ENCODE measurements at places on chromosomes 7 and 10.
A peak's percentile ranks its signal among the peaks of the same experiment; 100 is the strongest.

DNA sequence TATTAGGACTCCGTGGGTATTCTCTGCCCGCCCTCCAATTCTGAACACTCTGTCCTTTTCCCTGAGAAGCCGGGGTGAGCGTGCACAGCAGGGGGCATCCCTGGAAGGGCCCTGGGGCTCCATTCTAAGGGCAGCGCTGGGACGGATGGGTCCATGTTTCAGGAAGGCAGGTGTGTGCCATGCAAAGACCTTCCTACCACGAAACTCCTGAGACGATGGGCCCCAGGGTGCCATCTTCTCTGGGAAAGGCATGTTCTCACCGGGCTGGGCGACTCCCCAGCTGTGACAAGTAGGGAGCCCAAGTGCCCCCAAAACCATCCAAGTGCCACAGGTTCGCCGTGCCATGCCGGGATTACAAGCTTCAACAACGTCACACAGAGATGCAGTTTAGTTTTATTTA lies 256.7 kb downstream of the DNAJB6 start:
- no peak for DNase-seq

DNA sequence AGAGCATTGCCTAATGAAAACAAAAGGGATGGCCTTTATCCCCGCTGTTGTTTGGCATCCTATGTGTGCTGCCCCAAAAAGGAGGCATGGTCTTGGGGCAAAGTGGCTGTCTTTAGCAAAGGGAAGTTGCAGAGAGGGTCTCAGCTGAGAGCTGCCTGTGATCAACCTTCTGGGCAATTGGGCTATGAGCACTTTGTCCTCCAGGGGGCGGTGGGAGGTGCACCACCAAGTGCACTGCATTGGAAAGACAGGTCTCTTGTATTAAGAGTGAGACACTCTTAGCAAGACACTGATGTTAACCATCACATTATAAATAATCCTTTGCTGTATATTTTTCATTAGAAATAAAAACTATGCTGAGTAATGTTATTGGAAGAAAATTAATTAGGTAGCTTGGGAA lies 314.8 kb downstream of the POM121L12 start:
- DNase-seq, result no peak

DNA sequence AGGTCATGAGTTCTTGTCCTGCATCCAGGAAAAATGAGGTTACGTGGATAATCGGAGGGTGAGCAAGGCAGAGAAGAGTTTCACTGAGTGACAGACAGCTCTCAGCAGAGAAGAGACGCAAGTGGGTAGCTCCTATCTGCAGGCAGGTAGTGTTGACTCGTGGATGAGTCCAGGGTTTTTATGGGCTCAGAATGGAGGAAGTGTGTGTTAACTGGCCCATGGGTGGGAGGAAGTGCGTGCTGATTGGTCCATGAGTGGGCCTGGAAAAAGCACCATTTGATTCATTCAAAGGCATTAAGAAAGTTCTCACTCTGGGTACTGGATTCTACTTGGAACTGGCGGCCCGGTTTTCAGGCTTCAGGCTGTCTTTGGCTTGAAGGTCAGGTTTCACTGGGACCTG lies 4.8 kb upstream of the DMTF1 start:
- no peak for DNase-seq

DNA sequence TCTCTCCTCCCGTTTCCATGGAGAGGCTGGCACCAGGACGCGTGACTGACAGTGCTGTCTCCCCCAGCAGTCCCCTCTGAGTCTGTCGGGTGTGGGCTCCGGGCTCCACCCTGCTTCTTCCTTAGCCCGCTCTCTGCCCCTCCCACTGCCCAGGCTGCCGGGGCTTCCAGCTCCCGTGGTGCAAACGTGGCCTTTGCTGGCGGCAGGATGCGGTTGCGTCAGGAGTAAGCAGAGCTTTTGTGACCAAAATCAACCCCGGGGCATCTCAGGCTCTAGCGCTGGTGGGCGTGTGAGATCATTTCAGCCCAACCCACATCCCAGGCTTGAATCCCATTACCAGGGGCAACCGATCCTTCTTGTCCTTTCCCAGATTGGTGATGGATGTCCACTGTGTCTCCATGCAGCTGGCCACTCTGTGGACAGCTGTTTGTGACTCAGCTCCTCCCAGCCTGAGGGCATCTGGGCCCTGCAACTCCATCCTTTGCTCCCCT lies 28.2 kb downstream of the PTPRE start:
- no peak for DNase-seq

DNA sequence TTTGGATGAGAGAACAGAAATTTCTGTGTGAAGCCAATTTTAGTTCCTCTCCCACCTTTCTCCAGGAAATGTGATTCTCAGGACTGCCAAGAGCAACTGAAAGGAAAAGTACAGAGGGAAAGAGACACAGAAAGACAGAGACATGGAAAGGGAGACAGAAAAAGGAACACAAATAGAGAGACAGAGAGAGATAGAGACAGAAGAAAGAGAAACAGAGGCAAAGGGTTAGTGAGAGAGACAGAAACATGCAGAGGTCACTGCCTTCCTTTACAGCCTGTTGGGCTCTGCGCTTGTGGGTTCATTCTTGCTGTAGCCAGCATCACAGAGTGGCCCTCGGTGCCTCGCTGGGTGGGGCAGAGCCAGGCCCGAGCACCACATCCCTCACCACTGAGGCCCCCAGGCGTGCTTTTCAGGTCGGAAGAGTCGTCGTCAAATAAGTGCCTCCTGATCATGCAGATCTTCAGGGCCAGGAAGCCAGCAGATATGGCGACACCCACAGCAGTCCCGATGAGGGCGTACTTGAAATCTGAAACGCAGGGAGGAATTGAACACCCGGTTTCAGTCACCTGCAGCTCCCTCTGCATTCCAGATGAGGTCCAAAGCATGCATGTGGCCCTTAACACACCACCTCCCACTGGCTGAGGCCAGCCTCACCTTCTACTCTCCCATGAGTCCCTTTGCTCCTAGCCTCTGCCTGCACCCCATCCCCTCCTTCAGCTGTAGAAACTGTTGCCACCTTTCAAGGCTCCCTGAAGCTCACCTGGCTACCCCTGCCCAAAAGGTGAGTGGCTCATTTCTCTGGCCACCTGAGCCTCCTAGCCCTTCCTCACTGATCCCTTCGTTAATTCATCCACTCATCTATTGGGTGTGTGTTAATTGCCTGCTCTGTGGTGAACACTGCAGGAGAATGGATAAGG lies 21.4 kb downstream of the TMEM273 start:
- no peak for DNase-seq

GRCh38 chr7:138903859-138904435 lies 77.2 kb downstream of the KIAA1549 start:
- no peak for DNase-seq

DNA sequence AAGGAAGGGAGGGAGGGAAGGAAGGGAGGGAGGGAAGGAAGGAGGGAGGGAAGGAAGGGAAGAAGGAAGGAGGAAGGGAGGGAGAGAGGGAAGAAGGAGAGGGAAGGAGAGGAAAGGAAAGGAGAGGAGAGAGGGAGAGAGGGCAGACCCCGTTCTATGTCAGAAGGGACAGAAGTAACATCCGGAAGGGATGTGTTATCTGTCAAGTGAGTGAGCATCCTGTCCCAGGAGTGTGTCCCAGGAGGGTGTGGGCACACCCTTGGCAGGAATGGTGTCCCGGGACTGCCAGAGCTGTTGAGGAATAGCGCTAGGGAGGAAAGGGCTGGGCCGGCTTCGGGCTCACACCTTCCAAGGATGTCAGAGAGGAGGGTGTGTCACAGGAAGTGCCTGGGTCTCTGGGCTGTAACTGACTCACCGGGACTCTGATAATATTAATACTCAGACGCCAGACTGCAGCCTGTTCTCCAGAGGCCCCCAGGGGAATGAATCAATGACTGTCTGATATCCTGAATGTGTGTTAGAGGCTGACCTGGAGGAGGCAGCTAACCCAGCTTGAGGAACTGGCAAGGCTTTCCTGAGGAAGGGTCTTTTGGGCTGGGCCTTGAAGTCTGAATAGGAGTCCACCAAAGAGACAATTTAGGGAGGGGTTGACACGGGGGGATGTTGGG lies 125.6 kb upstream of the TNRC18 start:
- DNase-seq, result no peak

GRCh38 chr7:73870041-73870492 lies 9.1 kb downstream of the TMEM270 start:
- DNase-seq, result no peak

GRCh38 chr7:115240242-115240641 lies 318.3 kb downstream of the MDFIC start:
- no peak for DNase-seq

- DNase-seq, result no peak
Observed at GRCh38 chr10:45647118-45647517, 25.5 kb downstream of the ZFAND4 start.

GRCh38 chr7:120677535-120677934 lies 180.4 kb downstream of the TSPAN12 start:
- no peak for DNase-seq

DNA sequence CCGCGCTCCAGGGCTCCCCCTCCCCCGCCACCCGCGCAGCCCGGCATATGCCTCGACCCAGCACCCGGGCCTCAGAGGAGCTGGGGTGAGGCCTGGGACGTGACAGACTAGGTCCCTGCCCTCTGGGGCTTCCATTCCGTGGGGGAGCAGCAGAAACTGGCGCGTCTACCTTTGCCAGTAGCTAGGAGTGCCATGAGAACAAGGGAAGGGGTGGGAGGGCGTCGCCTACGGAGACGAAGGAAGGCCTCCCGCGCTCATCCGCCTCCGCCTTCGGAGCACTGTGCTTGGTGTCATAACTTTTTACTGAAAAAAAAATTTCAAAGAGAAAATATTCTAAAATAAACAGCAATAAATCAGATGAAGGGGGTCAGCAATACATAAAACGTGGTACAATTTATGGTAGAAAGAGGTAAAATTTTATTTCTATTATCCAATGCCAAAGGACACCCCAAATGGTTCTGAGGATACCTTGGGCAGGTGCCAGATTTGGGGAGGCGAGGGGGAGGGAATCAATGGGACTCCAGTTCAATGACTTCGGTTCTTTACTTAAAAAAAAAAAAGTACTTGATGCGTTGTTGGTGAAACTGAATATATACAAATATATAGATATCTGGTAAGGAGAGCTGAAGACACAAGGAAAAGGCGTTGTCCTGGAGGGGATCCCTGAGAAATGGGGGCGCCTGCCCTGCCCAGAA lies 35.1 kb upstream of the GRID1 start:
- no peak for DNase-seq

DNA sequence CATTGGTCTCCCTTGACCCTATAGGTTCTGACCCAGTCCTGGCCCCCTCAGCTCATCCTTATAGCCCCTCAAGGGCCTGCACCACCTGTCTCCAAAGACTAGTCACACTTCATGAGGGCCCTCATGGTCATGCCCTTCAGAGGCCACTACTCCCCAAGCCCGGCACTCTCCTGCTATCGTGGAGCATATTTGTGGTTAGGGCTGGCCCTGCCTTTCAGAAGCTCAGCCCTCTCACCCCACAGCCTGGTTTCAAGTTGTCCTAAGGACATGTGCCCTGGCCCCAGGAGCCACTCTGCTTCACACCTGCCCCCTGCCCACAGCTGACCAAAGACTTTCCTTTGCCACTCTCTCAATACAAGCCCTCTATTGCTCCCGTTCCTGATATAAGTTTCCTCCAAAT lies 60.3 kb upstream of the LBX1 start:
- no peak for DNase-seq

- DNase-seq, result no peak
Observed at GRCh38 chr10:132189810-132190422, 3.2 kb downstream of the DPYSL4 start.

- no peak for DNase-seq
Observed at GRCh38 chr10:117549100-117549585, 6.6 kb downstream of the EMX2 start.

- peak; percentile 79 for DNase-seq
Observed at GRCh38 chr7:70660154-70660818, 471.7 kb upstream of the GALNT17 start.

DNA sequence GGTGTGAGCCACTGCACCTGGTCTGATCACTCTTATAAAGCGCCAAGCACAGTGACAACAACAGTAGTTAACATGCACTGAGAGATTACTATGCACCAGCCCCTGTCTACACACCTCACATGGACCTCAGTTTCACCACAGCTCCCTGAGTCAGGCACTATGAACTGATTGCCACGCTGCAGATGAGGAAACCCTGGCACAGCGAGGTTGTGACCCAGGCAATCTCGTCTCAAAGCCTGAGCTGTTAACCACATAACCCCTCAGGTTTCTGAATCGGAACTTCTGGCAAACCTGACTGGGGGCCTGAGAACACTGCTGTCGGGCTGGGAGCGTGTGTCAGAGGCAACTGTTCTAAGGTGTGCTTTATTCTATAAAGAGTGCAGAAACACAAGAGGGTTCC lies 150.8 kb downstream of the RNF216 start:
- DNase-seq, result peak; percentile 45

DNA sequence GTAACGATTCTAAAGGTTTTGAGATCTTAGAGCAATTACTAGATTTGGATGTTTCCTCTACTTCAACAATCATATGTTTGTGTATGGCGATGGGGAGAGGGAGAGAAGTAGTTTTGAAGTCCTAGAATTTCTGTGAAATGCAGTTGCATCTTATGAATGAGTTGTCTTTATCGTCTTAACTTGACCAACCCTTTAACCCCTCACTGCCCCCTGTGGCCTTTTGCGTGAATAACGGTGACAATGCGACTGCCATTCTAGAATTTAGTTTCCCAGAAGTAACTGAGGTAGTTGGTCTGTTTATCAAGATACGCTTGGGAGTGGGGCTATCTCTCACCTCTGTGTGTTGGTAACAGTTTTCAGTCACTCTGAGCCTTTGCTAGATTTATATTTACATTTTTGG lies 204.6 kb downstream of the HDAC9 start:
- no peak for DNase-seq

DNA sequence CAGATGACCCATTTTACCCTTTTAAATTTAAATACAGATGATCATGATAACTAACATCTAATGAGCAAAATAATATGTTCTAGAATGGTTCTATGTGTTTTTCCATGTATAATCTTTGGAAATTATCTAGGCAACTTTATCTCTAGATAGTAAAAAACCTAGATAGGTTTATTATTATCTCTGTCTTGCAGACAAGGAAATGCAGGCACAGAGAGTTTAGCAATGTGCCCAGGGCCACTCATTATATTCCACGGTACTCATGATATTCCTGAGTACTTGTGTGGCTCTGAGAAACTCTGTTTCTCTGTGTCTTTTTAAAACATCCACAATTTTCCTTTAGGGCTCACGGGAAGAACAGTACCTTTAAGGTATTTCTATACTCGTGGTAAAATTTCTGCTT lies 26.4 kb upstream of the SNX13 start:
- no peak for DNase-seq

GRCh38 chr10:32308027-32308603 lies 38.8 kb downstream of the EPC1 start:
- no peak for DNase-seq

GRCh38 chr7:100952641-100953040 lies 3.3 kb downstream of the MUC3A start:
- no peak for DNase-seq

- no peak for DNase-seq
Observed at GRCh38 chr10:114806562-114807391, 14.8 kb upstream of the FHIP2A start.

- DNase-seq, result no peak
Observed at GRCh38 chr10:119414081-119414611, 128.4 kb downstream of the RGS10 start.

- DNase-seq, result no peak
Observed at GRCh38 chr7:159212226-159212625, 67.6 kb upstream of the VIPR2 start.

Data from effector memory CD8-positive, alpha-beta T cell (primary cell).